ENCODE measurements at places on chromosomes 5 and 9. TPM values are rescaled to one million over a fixed set of nuclear protein-coding genes. Genes with fewer than 3 reads are reported as not detected.

GRCh38 chr9:114060070-114060469 is 18.0 kb downstream of the AMBP start:
- no peak for DNase-seq

DNA sequence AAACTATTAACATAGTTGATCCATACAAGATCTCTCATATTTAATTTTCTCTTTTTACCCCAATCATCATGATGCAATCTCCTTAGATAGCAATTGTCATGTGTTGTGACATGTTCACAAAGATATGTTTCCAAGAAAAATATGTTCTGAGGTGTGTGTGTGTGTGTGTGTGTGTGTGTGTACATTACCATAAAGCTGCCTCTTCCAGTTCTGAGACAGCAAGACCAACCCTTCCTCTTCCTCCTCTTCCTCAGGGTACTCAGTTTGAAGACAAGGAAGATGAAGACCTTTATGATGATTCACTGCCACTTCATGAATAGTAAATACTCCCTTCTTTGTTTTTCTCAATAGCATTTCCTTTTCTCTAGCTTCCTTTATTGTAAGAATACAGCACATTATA is 303.3 kb upstream of the PRDM9 start:
- DNase-seq = no peak

NINJ1 gene
- 46.6 TPM for total RNA-seq

GRCh38 chr5:759111-759751 is 25.3 kb downstream of the ZDHHC11B start:
- peak; percentile 86 for DNase-seq

- DNase-seq = no peak
Observed at GRCh38 chr5:122350496-122350895, 38.5 kb downstream of the SNCAIP start.

- DNase-seq = no peak
Observed at GRCh38 chr5:149757956-149758355, 27.8 kb downstream of the PPARGC1B start.

DNA sequence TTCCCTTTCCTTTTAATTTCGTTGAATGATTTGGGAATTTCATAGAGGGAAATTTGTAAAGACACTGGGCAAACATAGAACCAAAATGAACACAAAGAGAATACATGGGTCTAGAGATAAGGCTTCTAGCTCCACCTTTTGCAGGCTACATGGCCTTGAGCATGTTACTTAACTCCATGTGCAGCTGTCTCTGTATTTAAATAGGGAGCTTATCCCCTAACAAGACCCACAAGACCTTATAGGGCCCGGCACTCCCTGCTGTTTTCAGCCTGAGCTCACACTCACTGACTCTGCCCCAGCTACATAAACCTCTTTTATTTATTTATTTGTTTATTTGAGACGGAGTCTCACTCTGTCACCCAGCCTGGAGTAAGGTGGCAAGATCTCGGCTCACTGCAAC is 30.6 kb upstream of the TLE1 start:
- no peak for DNase-seq

MEIKIN gene
- not detected for total RNA-seq

DNA sequence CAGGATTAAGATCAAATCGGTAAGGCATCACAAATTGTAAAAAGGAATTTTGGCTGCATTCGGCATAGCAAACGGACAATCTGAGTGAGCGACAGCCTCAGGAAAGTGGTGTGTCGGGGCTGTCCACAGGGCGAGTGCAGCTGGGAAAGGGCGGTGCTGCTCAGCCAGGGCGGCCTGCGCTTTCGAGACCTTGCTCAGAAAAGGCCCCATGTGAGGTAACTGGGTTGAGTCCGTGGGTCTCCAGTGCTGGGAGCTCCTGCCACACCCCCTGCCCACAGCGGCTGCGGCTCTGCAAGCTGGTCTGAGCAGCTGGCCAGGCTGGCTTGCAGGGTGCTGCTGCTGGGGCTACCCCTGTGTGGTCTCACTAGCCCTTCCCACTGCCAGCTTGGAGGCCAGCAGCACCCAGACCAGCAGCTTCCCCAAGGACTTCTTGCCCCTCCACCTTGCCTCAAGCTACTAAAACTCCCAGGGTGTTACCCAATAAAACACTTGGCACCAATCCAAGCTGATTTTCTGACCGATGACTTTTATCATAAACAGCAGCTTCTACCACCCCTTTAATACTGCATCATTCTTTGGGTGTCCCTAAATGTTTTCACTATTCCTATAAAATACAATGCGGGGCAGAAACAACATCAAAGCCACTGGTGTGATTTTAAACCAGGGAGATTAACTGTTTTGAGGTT is 6.2 kb downstream of the SURF2 start:
- DNase-seq = peak; percentile 33

- no peak for DNase-seq
Observed at GRCh38 chr9:131067625-131068024, 28.7 kb upstream of the AIF1L start.

Measured in lower lobe of right lung (tissue), 2 donors.